Umbilical cord (tissue), 2 donors: ENCODE measurements at places on chromosomes 2 and 18.

- no peak for DNase-seq
Observed at GRCh38 chr2:25328152-25329085, 13.3 kb downstream of the DNMT3A start.

GRCh38 chr2:120332384-120332783, 13.6 kb upstream of the INHBB start:
- no peak for DNase-seq

DNA sequence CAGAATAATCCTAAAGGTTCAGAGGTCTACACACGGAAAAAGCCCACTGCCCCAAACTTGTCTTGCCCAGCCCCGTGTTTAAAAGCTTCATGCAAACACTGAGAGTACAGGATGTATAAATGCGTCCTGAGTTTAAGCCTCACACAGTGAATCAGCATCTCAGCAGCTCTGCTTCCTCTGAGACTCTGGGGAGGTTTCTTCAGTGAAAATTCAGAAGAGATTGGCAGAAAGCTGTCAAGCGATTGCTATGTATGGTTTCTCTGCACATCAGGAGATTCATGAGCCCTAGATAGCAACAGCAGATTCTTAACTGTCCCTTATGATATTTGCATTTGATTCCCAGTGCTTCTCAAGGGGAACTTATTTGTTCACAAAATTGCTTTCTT, 27.1 kb downstream of the CRACDL start:
- peak; percentile 35 for DNase-seq

- DNase-seq = peak; percentile 43
Observed at GRCh38 chr18:62523631-62524439, 1.0 kb downstream of the ZCCHC2 start.

DNA sequence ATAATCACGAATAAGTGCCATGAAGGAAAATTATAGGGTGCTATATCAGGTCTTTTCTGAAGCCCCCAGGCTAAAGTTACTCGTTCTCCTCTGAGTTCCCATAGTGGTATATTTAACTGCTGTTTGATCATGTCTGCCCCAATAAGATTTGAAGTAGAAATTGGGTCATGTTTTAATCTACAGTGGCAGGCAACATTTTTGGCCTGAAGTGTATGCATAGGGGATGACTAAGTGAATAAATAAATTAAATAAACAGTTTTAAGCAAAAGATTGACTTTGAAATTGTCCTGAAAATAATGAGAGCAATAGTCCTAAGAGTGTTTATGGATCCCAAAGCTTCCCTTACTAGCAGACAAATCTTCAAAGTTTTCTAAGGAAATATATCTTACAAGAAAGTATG, 500.9 kb downstream of the TNS1 start:
- DNase-seq = no peak

GRCh38 chr2:178070824-178071223, 1.8 kb downstream of the PDE11A start:
- DNase-seq = peak; percentile 18

DNA sequence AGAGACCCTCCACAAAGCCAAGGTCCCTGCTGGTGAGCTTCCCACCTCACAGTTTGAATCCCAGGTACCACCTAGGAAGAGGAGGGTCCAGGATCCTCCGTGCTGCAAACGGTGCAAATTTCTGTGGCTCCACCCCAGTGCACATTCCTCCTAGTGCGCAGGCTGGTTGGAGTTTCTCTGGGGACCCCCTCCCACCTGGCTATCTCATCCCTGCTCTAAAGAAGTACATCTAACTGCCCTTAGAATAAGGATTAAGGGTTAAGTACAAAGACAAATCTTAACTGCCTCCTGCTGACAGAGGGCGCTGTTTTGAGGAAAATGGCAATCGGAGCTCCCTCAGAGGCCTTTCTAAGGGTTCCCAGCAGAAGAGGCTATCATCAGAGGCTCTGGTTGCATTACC, 109.6 kb upstream of the FSIP2 start:
- no peak for DNase-seq
